ENCODE measurements at places on chromosomes 13 and 19.

- DNase-seq: no peak
These were observed 726.4 kb upstream of the GPC6 start for GRCh38 chr13:92500192-92500591.

GRCh38 chr19:49957262-49957915 lies 3.6 kb downstream of the SIGLEC11 start:
- DNase-seq: no peak

DNA sequence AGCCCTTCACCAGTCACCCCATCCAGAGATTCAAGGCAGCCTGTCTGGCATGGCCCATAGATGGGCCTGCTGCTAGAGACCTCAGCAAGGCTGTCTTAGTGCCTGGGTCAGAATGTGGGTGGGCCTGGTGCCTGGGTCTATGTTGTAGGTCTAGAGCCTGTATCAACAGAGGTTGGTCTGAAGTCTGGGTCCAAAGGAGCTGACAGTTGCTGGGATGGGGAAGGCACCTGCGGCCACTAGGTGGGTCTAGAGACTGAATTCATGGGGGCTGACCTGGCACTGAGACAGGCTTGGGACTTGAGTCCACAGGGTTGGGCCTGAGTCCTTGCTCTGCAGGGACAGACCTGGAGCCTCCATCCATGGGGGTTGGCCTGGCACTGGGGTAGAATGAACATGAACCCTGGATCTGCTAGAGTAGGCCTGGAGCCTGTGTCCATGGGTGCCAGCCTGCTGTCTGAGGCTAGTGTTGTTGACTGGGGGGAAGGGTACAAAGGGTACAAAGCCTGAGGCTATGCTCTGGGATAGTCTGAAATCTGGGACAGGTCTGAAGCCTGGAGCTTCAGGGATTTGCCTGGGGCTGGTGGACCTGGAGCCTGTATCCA lies 516.8 kb downstream of the OLFM4 start:
- DNase-seq: no peak

- DNase-seq: no peak
These were observed 354.9 kb upstream of the SLITRK1 start for GRCh38 chr13:84237143-84237542.

- no peak for DNase-seq
These were observed 220.8 kb upstream of the MAB21L1 start for GRCh38 chr13:35697186-35697730.

DNA sequence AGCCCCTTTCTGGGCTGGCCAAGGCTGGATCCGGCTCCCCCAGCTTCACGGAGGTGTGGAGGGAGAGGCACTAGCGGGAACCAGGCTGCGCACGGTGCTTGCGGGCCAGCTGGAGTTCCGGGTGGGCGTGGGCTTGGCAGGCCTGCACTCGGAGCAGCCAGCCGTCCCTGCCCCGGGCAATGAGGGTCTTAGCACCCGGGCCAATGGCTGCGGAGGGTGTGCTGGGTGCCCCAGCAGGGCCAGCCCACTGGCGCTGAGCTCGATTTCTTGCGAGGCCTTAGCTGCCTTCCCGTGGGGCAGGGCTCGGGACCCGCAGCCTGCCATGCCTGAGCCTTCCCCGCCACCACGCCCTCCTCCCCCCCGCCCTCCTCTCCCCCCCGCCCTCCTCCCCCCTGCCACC lies 2.6 kb upstream of the ZNF559 start:
- no peak for DNase-seq

DNA sequence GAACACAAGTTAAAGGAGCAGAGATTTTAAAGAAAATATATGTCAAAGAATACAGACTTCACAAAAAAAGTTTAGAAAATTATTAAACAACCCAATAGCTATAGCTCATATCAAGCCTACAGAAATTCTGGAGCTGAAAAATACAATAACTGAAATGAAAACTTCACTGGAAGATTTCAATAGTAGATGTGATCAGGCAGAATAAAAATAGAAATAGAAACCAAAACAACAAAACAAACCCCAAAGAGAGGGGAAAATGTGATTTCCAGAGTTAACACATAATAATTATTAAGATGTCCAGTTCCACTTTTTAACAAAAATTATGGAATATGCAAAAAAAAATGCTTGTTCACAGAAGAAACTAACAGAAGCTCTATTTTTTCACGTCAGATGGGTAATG lies 23.6 kb downstream of the LRRC63 start:
- DNase-seq: no peak

- no peak for DNase-seq
These were observed 62.3 kb upstream of the ZNF724 start for GRCh38 chr19:23312515-23312914.

DNA sequence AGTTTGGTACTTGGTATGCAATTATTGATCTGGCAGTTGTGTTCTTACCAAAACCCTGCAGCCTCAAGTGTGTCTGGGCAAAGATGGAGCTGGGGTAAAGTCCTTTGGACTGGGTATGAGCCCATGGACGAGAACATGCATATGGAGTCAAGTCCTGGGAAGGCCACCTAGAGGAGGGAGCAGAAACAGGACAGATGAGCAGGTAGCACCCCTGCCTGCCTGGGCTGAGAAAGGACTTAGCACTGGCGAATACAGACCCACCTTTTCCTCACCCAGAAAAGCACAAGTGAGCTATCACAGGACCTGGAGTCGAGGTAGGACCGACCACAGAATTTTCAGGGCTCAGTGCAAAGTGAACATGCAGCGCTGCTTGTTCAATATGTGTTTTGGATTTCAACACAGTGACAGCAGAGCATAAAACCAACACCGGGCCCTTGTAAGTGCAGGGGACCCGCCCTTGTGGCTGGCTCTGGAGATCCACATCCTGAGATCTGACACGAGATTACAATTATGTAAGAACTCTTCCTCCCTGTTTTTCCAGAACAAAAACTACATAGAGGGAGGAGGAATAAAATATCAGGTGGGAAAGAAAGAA lies 25.9 kb downstream of the IGFL2 start:
- DNase-seq: no peak

DNA sequence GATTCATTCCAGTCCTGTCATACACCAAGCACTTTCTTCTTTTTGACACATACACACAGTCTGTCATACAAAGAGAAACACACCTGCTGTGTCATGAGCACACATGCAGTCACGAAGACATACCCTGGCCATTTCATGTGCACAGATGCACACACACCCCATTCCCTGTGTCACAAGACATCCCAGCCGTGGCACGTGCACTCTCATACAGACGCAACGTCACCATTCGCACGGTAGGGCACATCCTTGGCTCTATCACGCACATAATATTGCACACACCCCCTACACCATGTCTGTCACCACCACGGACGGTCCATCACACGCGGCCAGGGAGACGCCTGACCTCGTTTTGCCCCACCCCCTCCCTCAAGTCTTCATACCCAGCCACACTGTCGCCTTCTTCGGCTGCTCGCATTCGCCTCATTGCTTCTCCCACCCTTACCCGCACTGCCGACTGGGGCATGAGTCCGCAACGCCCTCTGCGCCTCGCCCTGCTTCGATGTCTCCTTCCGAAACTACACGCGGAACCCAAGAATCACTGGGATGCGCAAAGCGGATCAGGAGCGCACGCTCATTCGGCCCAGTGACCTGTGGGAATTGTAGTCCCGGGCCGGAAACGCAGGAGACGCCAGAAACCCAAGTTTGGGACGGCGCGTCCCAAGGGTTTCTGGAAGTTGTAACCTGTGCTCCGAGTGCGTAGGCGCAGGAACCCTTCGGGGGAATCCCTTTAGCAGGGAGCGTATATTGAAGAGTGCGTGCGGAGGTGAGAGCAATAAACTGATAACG lies 6.8 kb upstream of the ZNF283 start:
- DNase-seq: peak; percentile 37

DNA sequence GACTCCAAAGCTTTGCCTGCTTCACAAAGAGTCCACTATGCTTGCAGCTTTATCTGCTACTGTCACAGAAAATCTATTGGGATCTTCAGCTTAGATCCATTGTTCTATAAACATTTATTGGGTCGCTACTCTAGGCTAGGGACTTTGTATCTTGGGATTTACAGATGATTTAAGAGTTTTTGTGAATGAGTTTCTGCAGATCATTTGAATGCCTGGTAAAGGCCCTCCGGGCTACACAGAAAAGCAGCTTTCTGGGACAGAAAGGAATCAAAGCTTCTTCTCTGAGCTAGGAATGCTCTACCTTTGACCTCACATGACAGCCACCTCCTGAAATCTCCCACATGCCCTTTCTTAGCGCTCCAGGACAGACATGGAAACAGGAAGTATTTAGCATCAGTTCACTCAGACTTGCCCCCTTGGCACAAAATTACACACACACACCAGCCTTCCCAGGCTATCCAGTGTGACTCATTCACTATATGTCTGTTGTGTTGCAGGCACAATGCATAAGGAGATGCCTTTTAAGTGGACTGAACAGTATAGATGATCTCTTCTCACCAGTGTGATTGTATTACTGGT lies 492.4 kb downstream of the DACH1 start:
- DNase-seq: no peak

GRCh38 chr19:16113727-16114126 lies 2.0 kb downstream of the RAB8A start:
- no peak for DNase-seq

DNA sequence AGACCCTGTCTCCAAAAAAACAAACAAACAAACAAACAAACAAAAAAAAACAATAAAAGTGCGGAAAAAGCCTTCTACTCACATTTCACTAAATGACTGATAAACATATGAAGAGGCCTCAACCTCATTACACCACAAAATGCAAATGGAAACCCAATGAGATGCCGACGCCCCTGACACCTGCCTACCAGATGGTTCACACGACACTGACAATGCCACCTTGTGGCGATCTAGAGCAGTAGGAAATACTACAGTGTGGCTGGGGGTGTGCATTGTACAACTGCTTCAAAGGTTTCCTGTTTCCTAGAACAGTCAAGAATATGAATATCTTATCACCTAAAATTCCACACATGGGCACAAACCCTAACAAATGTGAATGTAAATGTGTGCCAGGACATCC lies 14.0 kb downstream of the SCGB2B2 start:
- DNase-seq: peak; percentile 51

GRCh38 chr19:2848616-2849015 lies 7.3 kb downstream of the ZNF555 start:
- DNase-seq: no peak

DNA sequence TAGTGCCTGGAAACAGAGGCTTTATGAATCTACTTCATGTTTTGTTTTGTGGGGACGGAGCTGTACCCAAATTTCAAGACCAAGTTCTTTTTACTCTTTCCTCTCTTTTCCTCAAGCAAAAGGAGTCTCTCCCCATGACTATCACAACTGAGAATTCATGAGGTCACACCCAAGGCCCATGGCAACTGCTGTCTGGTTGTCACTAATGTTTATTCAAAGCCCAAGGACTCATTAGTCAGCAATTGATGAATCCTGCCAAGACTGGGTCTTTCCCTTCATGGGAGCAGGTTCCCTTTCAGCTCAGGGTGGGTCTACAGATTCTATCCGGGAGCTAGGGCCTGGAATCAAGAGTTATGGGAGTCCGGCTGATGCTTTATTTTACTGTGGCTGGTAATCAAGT lies 441.5 kb upstream of the PCDH20 start:
- DNase-seq: no peak

- no peak for DNase-seq
These were observed 588 bp upstream of the DPY19L3 start for GRCh38 chr19:32404933-32405430.

- peak; percentile 65 for DNase-seq
These were observed 25.5 kb downstream of the ELL start for GRCh38 chr19:18496167-18496979.

GRCh38 chr13:51479199-51479523 lies 26.3 kb upstream of the INTS6 start:
- no peak for DNase-seq

- peak; percentile 58 for DNase-seq
These were observed 82.4 kb downstream of the GGACT start for GRCh38 chr13:100506154-100506553.

DNA sequence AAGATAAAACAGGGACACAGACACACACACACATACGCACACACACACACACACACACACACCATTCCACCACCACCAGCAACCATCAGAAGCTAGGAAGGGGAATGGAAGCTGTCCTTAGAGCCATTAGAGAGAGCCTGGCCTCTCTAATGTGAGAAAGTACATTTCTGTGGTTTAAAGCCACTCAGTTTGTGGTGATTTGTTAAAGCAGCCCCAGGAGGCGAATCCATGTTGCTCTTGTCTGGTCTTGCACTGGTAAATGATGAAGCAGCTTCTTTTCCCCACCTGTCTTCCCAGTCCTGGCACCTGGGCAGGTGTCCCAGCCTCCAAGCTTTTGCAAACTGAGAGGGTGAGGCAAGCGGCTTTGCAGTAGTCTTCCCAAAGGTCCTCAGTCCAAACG lies 118.9 kb upstream of the KL start:
- DNase-seq: no peak

- no peak for DNase-seq
These were observed 141.9 kb downstream of the SPRY2 start for GRCh38 chr13:80199067-80199466.

GRCh38 chr19:34276614-34277013 lies 22.3 kb downstream of the GARRE1 start:
- DNase-seq: no peak

GRCh38 chr19:28299649-28300048 lies 913.3 kb downstream of the UQCRFS1 start:
- DNase-seq: no peak

DNA sequence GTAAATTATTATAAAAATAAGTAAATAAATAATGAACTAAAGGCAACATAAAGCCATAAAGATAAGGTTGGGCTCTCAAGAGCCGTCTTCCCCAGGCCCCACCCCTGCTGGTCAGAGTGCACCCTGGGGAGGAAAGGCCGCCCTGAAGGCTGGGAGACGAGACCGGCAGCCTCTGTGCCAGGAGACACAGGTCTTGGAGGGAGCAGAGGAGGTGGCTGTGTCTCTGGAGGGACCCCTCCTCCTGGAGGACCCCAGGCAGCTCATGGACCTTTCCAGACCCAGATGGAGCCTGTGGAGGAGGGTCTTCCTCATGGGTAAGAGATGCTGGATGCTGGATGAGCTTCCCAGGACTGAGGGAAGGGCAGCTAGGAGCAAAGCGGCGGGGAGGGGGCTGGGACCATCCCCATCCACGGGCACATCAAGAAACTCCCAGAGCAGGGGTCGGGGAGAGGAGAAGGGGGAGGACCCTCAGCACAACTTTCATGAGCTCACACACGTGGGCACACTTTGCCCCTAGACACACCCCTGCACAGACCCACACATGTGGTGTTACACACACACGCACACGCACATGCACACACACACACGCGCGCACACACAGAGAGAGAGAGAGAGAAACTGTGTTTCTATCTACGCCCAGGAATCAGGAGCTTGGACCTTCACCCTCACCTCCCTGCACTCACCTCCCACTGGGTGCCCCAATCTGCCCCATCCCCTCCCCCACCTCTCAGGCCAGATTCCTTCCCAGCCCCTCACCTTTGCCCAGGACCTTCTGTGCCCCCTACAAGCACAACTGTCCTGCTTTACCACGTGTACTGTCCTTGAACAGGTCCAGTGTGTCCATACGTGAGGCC lies at the start of gene CEACAM18:
TSS of gene CEACAM18 (plus strand) at position 159 of the 854 bp plus-strand sequence.
- DNase-seq: no peak

GRCh38 chr19:33267706-33268105 lies 34.6 kb downstream of the CEBPA start:
- DNase-seq: no peak

GRCh38 chr19:48935864-48936263 lies 2.4 kb downstream of the DHDH start:
- no peak for DNase-seq
